ENCODE measurements at places on chromosomes 5 and 9.
A peak's percentile ranks its signal among the peaks of the same experiment; 100 is the strongest.

- no peak for DNase-seq
These were observed 137.2 kb downstream of the SREK1 start for GRCh38 chr5:66281294-66281693.

GRCh38 chr9:126914458-126915280 lies at the start of gene RALGPS1:
RALGPS1 (plus strand) TSS chr9:126914782; CDS start chr9:126962290, 47,508 bp downstream.
- peak; percentile 98 for DNase-seq

- DNase-seq, result peak; percentile 87
These were observed 45.8 kb downstream of the KIAA1958 start for GRCh38 chr9:112532427-112532826.

DNA sequence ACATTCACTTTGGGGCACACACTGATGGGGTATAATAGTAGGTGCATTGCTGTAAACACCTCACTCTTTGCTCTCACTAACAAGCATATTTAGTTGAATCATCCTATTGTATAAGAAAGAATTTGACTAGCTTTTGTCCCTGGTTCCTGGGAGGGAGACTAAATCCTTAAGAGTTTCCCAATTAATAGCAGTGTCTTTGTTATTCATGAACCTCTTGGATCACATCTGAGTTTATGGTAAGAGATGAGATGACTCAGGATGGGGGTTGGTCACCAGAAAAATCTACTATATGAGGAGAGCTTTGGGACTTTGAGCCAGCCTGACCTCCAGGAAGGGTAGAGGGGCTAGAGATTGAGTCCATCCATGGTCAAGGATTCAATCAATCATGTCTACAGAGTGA lies 56.8 kb downstream of the PUM3 start:
- peak; percentile 80 for DNase-seq

GRCh38 chr5:168086104-168086610 lies 205.3 kb upstream of the WWC1 start:
- DNase-seq, result peak; percentile 88

- peak; percentile 49 for DNase-seq
These were observed 40.7 kb upstream of the RNU6ATAC start for GRCh38 chr9:134204991-134205578.

- no peak for DNase-seq
These were observed 46.2 kb upstream of the GLRA1 start for GRCh38 chr5:151970885-151971284.

DNA sequence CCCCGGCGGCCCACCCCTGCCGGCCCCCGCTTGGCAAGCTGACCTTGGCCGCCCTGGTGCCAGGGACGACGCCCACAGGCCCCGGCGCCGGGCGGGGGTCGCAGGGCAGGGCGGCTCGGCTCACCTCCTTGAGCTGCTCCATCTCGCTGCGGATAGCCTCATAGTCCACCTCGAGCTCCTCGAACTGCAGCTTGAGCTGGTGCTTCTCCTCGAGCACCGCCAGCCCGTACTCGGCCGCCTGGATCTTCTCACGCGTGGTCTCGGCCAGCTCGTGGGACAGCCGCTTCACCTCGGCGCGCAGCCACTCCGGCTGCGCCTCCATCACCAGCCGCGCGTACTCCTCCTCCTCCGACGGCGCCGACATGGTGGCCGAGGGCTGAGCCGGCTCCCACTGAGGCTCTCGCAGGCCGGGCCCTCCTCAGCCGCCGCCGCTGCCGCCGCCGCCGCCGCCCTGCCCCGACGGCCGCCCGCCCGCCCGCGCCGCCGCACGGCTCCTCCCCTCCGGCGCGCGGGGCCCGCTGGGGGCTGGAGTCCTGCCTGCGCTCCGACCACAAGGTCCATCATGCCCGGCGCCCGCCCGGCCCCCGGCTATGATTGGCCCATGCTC lies at the start of gene BICD2:
TSS of gene BICD2 (minus strand) at position 453 of the 607 bp plus-strand sequence. CDS start at position 364, 89 bp downstream.
- peak; percentile 99 for DNase-seq

Measured in GM23248 (cell line).